ENCODE measurements at places on chromosomes 2 and 18. TPM values are rescaled to one million over a fixed set of nuclear protein-coding genes. Genes with fewer than 3 reads are reported as not detected.

SLC9A4 gene
- total RNA-seq = not detected

PDE1A gene
- total RNA-seq = not detected

C18orf63 gene
- total RNA-seq = not detected

GAL3ST2 gene
- total RNA-seq = 0.39 TPM

SCYGR4 gene
- total RNA-seq = not detected

EMX1 gene
- not detected for total RNA-seq

FEV gene
- total RNA-seq = not detected

WNT6 gene
- 0.26 TPM for total RNA-seq

GAREM1 gene
- total RNA-seq = 0.52 TPM

GNAL gene
- total RNA-seq = 0.33 TPM

CDH20 gene
- not detected for total RNA-seq

AOX1 gene
- total RNA-seq = not detected

FSHR gene
- total RNA-seq = not detected

RGPD3 gene
- 0.44 TPM for total RNA-seq

EFHD1 gene
- total RNA-seq = 1.4 TPM

ARHGAP15 gene
- total RNA-seq = 225 TPM

ALLC gene
- not detected for total RNA-seq

EHBP1 gene
- total RNA-seq = 26.8 TPM

C2orf80 gene
- not detected for total RNA-seq

DCDC2C gene
- total RNA-seq = not detected

COL4A3 gene
- not detected for total RNA-seq

UCN gene
- total RNA-seq = 5.1 TPM

BOLL gene
- total RNA-seq = not detected

FAM228A gene
- total RNA-seq = 0.81 TPM

SCYGR8 gene
- total RNA-seq = not detected

LPIN1 gene
- total RNA-seq = 74.3 TPM

VWC2L gene
- not detected for total RNA-seq

HS1BP3 gene
- total RNA-seq = 20.1 TPM

CAPN14 gene
- total RNA-seq = 0.53 TPM

TUBA4B gene
- total RNA-seq = not detected

OLA1 gene
- 31.1 TPM for total RNA-seq

CAPN13 gene
- not detected for total RNA-seq

CROCC2 gene
- total RNA-seq = not detected

ERICH2 gene
- total RNA-seq = not detected

UPP2 gene
- total RNA-seq = not detected

GRHL1 gene
- total RNA-seq = 0.49 TPM

CCBE1 gene
- total RNA-seq = not detected

COL6A3 gene
- total RNA-seq = 1.5 TPM

GTF2A1L gene
- total RNA-seq = not detected

VAMP5 gene
- 25.6 TPM for total RNA-seq

ALMS1 gene
- 35.5 TPM for total RNA-seq

MTCL1 gene
- 0.29 TPM for total RNA-seq

GLI2 gene
- not detected for total RNA-seq

TWIST2 gene
- not detected for total RNA-seq

CD302 gene
- 0.81 TPM for total RNA-seq

IL1F10 gene
- not detected for total RNA-seq

DNAH7 gene
- not detected for total RNA-seq

SAG gene
- 0.06 TPM for total RNA-seq

DPP10 gene
- not detected for total RNA-seq

ADCYAP1 gene
- not detected for total RNA-seq
